ENCODE measurements at places on chromosomes 6 and 20. TPM values are rescaled to one million over a fixed set of nuclear protein-coding genes. Genes with fewer than 3 reads are reported as not detected.

The TASP1 gene
- 9.2 TPM for total RNA-seq

The EMILIN3 gene
- total RNA-seq: not detected

The TBXT gene
- not detected for total RNA-seq

The TFAP2C gene
- total RNA-seq: not detected

The PPIL6 gene
- 0.49 TPM for total RNA-seq
